ENCODE measurements at places on chromosomes 13 and 19.

GRCh38 chr13:40190641-40191100 is 475.8 kb downstream of the FOXO1 start:
- peak; percentile 85 for DNase-seq

- DNase-seq, result peak; percentile 86
These were observed 61.9 kb downstream of the WASF3 start for GRCh38 chr13:26619358-26619757.

- DNase-seq, result no peak
These were observed 109.7 kb downstream of the HSPH1 start for GRCh38 chr13:31051999-31052398.

- no peak for DNase-seq
These were observed 177.8 kb downstream of the OLFM4 start for GRCh38 chr13:53206455-53206854.

GRCh38 chr19:39814595-39814994 is 19.4 kb downstream of the DYRK1B start:
- DNase-seq, result no peak

DNA sequence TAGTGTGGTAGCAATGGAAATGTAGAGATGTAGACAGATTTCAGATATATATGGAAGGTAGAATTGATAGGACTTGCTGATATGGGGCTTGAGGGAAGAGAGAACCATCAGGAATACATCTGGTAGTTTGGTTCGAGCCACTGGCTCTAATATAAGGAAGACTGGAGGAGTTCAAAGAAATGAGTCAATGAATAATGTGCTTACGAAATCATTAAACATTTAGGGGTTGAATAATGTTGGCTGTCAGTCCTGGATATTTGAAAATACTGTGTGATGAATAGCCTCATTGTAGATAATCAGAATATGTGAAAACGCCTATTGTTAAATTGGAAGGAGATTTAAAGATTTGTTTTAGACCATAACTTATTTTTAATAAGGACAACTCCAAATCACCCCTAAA is 21.6 kb downstream of the SGCG start:
- no peak for DNase-seq

GRCh38 chr19:40600570-40601133 is 517 bp upstream of the LTBP4 start:
- DNase-seq, result no peak

- peak; percentile 77 for DNase-seq
These were observed 1.0 kb downstream of the PRMT1 start for GRCh38 chr19:49677901-49678674.

DNA sequence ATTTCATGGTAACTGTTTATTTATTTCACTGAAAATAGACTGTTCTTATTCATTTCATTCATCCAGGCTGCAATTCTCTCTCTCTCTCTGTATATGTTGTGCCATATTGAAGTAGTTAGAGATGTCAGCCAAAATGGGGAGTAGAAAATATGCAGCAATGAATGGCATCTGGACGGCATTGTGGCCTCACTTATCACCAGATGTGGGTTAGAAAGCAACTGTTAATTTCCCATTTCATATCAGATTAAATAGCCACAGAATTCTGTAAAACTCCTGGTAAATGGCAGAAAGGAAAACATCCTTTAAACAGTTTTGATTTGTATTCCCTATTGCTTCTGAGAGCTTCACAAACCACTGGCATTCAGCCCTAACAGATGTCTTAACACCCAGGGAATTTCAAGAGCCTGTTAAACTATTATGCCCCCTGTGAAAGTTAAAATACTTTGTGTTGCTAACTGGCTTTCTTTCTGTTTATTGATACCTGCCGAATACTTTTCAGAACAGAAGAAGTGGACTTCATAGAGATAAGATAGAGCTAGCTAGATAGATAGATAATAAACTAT is 1763.3 kb upstream of the MIR17HG start:
- DNase-seq, result peak; percentile 16

GRCh38 chr19:39738814-39739213 is 985 bp upstream of the CLC start:
- DNase-seq, result no peak

Measured in cardiac fibroblast (primary cell).